ENCODE measurements at places on chromosomes 3 and 15.

GRCh38 chr15:59685737-59686297 is 3.3 kb downstream of the BNIP2 start:
- no peak for DNase-seq

- no peak for DNase-seq
These were observed 35.0 kb downstream of the ACAP2 start for GRCh38 chr3:195407531-195408409.

DNA sequence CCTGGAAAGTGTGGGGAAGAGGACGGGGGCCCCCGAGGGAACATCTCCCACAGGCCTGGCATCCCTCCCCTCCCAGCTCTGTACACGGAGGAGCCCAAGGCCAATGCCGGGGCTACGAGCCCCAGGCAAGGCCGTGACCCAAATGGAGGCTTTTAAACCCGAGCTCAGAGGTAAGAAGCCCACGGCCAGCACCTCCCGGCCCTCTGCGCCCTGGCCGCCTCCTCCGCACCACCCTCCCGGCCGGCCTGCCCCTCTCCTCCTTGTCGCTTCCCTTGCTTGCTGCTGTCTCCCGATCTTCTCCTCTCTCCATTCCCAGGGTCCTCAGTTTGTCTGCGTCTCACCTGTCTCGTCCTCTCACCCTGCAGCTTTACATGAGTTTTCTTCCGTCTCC is 1.3 kb downstream of the MUC4 start:
- DNase-seq, result no peak

GRCh38 chr3:49734752-49735151 is 11.0 kb upstream of the GMPPB start:
- no peak for DNase-seq

DNA sequence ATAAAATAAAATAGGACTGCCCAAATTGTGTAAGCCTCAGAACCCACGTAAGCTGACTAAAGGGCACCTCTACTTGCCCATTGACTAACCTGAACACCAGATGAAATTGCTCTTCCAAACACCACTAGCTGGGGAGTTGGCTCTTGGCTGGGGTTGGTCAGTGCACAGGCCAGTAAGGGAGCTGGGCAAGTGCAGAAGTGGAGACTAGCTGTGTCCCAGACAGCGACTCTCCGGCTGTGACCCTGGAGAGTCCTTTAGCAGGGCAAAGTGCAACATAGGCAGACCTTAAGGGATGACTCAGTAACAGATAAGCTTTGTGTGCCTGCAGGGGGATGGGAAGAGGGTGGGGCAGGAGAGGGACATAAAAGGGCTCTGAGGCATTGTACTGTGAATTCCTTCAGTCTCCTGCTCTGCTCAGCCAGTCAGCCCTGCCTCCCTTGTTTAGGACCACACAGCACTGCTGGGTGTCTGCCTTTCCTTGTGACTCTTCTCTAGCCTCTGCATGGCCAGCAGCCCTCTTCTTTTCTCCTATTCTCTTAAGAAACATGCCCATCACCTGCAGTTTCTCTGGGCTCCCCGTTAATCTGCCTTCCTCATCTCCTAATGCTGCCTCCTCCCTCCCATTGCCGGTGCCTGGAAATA is 13.2 kb downstream of the NR1I2 start:
- DNase-seq, result peak; percentile 98

- DNase-seq, result no peak
These were observed 254.5 kb upstream of the SOX2 start for GRCh38 chr3:181457190-181457589.

- no peak for DNase-seq
These were observed 8.7 kb downstream of the PXYLP1 start for GRCh38 chr3:141240286-141240685.

DNA sequence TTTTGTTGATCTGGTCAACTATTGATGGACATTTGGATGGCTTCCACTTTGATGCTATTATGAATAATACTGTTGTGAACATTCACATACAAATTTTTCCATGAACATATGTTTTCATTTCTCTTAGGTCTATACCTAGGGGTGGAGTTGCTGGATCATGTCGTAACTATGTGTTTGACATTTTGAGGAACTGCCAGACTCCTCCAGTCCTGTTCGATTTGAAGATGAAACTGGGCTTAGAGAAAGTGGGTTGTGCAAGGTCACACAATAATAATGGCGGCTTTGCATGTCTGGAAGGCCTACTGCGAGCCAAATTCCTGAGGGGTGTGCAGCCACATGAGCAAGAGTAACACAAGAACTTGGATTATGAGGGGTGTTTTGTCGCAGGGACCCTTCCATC is 2.6 kb downstream of the TSEN2 start:
- DNase-seq, result no peak

GRCh38 chr15:55241891-55242290 is 45.1 kb upstream of the RSL24D1 start:
- DNase-seq, result no peak

DNA sequence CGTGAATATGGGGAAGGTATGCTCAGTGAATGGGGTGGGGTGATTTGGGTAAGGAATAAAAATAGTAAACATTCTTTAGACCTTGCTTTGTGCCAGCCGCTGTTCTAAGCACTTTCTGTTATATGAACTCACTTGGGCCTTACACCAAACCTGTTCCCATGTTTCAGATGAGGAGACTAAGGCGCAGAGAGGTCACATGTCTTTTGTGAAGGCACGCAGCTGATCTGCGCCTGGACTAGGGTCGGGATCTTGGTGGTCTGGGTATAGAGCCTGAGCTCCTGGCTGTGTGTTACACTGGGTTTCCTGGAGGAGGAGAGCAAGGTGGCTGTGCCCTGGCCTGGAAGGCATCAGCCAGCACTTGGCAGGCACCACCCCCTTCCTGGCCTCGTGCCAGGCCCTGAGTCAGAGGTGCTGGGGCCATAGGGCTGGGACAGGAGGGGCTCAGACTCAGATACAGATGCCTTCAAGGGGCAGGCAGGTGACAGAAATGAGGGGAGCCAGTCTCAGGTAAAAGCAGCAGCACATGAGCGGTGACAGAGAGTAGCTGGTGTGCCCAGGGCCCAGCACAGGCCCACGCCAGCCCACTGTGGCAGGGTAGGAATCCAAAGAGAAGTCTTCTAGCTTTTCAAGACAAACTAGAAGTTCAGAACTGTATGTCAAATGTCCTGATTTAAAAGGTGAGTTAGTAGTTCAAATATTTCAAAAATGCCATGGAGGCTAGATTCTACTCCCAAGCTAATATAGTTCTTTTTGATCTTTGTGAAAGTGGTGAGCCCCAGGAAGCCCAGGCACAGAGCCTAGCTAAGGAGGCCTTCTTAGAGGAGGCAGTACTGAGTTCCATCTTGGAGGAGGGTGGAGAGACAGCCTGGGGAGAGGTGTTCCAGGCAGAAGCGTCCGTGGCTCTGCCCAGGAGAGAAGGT is 83.1 kb downstream of the DNAJB8 start:
- DNase-seq, result peak; percentile 37

GRCh38 chr3:102205647-102206046 is 229.2 kb upstream of the ZPLD1 start:
- no peak for DNase-seq

DNA sequence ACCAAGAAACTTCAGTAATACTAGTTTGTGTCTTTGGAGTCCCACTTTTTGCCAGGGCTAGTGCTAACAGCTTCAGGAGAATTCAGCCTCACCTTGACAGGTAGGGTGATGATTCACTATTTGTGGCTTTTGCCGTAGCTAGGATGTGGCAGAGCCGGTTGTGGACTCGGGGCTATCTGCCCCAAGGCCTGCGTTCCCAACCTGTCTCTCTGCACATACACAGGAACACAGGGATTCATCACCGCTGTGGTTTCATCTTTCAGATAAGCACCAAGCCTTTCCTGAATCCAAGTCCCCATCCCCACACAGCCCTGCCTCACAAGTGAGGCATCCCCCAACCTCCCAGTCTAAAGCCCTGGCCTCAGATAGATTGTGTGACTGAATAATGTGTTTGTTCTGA is 45.2 kb upstream of the POLG start:
- DNase-seq, result no peak

- peak; percentile 9 for DNase-seq
These were observed 191.1 kb downstream of the PLCH1 start for GRCh38 chr3:155553780-155554179.

- DNase-seq, result no peak
These were observed at the start of gene SLC6A20 for GRCh38 chr3:45795882-45796765. Gene SLC6A20, minus strand, starts transcription at chr3:45796536. Its CDS starts 117 bp downstream, at chr3:45796419.

Measured in HepG2 (cell line).